Activated CD8-positive, alpha-beta T cell treated with anti-CD3 and anti-CD28 coated beads for 36 hours (primary cell): ENCODE measurements at places on chromosomes 2 and 18.

GRCh38 chr2:240365971-240366471 lies 69.4 kb upstream of the GPC1 start:
- no peak for DNase-seq

DNA sequence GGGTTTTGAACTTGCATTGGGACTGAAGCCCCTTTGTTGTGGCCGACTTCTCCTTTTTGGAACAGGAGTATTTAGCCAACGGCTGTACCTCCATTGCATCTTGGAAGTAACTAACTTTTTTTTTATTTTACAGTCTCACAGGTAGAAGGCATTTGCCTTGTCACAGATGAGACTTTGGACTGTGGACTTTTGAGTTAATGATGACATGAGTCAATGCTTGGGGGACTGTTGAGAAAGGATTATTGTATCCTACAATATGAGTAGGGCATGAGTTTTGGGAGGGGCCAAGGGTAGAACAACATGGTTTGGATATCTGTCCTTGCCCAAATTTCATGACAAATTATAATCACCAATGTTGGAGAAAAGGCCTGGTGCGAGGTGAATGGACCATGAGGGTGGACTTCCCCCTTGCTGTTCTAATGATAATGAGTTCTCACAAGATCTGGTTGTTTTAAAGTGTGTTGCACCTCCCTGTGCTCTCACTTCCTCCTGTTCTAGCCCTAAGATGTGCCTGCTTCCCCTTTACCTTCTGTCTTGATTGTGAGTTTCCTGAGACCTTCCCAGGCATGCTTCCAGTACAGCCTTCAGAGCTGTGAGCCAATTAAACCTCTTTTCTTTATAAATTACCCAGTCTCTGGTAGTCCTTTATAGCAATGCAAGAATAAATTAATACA lies 1269.4 kb upstream of the CHAC2 start:
- no peak for DNase-seq

DNA sequence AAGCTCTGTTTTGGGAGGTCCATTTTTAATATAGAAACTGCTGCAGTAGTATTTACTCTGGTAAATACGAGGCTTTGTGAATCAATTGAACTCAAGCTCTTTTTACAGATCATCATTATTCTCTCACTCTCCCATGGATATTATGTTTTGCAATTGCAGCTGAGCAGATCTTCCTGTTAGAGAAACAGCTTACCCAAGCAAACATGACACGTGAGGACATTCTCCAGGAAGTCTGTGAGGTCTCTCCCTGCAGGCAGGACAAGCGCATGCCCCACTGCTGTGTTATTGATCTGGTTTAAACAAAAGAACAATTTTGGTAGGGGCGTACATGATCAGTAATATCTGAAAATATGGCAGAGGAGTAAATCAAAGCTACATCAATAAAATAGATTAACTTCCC lies 72.1 kb downstream of the COL6A3 start:
- DNase-seq, result no peak

DNA sequence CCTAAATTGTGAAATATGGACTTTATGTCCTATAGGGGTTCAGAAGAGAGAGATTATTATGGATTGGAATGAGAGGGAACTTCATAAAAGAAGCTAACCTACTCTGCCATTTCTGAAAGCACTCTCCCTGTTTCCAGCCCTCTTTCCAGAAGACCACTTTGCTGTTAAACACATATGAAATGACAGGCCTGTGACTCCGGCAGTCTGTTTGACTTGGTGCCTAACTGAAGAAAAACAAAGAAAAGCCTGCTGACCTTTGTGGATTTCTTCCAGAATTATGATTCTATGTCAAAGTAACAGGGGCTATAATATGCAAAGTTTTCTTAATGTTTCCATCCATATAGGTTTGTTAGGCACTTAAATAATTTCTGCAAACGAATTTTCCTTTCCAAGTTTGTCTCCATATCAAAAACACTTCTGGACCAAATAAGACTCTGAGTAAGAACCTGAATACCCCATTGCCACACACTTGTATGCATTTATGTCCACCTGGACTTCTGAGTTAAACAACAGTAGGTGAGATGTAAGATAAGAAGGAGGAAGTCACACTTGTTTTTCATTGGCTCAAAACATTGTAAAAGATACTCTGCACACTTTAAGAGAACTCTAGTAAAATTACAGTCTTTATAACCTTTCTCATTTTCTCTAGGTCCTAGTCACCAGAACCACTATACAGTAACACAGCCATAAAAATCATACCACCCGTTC lies 111.7 kb downstream of the PIEZO2 start:
- DNase-seq, result no peak

GRCh38 chr2:49973436-49973835 lies 819.1 kb upstream of the FSHR start:
- DNase-seq, result no peak

DNA sequence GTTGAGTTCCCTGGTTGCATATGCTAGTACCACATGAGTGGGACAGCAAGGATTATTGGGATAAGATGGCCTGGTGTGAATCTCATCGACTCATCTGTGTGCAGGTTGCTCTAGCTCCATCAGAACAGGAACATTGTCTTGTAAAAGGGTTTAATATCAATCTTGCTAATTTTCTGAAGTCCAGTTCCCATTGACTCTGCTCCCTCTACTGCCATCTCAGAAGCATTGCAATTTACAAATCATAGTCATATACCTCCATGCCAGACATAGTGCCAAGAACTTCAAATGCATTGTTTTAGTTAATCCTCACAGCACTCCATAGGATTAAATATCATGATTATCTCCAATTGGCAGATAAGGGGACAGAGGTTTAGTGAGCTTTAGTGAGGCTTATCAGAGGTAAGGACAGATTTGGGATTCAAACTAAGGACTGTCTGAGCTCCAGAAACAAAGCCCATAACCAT lies 4.8 kb upstream of the STAT4 start:
- peak; percentile 9 for DNase-seq

DNA sequence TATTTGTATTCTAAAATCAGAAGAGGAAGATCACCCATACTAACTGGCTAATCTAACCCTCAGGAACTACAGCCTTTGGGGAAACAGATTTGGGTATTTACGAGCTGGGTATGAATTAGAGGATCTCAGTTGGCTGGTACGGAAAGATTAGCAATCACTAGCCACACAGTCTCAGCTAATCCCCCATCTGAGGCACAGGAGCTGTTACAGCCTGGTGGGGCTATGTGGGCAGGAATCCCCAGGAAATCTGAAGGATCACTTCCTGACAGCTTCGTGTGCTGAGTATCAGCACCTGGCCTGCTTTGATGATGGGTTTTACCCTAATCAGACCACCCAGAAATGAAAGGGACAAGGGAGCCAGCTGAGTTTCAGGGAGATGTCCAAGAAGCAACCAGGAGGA lies 206.3 kb downstream of the AFF3 start:
- DNase-seq, result no peak

- no peak for DNase-seq
Observed at GRCh38 chr2:73877071-73877802, 15.6 kb upstream of the ACTG2 start.

GRCh38 chr18:50895350-50896045 lies 16.6 kb downstream of the ME2 start:
- no peak for DNase-seq

DNA sequence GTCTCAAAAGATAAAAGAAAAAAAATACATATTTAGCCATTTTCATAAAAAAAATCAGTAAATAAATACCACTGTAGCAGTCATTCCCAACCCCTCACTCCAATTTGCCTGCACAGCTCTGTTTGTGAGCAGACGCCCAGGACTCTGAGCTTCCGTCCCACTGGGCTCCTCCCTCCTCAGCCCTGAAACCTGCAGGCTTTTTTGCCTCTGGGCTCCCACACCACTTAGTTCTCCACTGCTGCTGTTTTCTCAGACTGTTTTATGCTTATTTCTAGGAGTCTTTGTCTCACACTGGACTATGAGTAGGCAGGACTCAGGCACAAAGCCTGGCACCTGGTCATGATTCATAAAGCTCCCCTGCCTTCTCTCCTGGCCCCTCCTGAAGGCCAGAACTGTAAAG lies 6.1 kb upstream of the CXCR1 start:
- DNase-seq, result no peak

GRCh38 chr18:78790511-78790910 lies 189.1 kb upstream of the SALL3 start:
- DNase-seq, result no peak

GRCh38 chr2:235527806-235528469 lies 34.1 kb downstream of the AGAP1 start:
- DNase-seq, result no peak
